SK-N-SH (cell line): ENCODE measurements at places on chromosomes 2 and 18.

- DNase-seq: no peak
These were observed 24.3 kb upstream of the COL6A3 start for GRCh38 chr2:237438080-237438940.

- DNase-seq: peak; percentile 76
These were observed 373 bp downstream of the EIPR1 start for GRCh38 chr2:3377279-3377611.

GRCh38 chr2:7400628-7401027 lies 483.4 kb downstream of the RNF144A start:
- DNase-seq: no peak

GRCh38 chr2:222609381-222609780 lies 46.5 kb downstream of the FARSB start:
- no peak for DNase-seq

- peak; percentile 96 for DNase-seq
These were observed at the start of gene IMPACT for GRCh38 chr18:24426398-24427294. Gene IMPACT (plus strand): TSS chr18:24426670. CDS start chr18:24426757, 87 bp downstream.

GRCh38 chr18:21714474-21714873 lies 9.9 kb upstream of the ABHD3 start:
- DNase-seq: no peak

- DNase-seq: no peak
These were observed 124.1 kb upstream of the CDH19 start for GRCh38 chr18:66727991-66728390.

- no peak for DNase-seq
These were observed 155.3 kb downstream of the TPGS2 start for GRCh38 chr18:36673452-36673851.

DNA sequence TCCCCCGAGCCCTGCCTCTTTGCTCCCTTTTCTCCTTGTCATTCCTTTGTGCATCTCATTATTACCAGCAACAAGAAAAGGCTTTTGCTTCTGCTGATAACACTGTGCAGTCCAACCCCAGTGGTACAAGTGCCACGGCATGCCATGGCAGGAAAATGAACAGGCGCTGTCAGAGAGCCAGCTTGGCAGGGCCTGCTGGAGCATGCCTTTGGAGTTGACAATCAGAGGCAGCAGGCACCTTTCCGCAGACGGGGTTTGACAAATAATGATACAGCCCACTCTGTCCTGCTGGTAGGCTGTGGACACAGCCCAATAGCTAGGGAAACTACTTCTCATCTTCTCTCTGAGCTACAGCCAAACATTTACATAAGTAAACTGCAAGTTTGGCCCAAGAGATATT lies 243.9 kb upstream of the LRRTM1 start:
- DNase-seq: no peak

DNA sequence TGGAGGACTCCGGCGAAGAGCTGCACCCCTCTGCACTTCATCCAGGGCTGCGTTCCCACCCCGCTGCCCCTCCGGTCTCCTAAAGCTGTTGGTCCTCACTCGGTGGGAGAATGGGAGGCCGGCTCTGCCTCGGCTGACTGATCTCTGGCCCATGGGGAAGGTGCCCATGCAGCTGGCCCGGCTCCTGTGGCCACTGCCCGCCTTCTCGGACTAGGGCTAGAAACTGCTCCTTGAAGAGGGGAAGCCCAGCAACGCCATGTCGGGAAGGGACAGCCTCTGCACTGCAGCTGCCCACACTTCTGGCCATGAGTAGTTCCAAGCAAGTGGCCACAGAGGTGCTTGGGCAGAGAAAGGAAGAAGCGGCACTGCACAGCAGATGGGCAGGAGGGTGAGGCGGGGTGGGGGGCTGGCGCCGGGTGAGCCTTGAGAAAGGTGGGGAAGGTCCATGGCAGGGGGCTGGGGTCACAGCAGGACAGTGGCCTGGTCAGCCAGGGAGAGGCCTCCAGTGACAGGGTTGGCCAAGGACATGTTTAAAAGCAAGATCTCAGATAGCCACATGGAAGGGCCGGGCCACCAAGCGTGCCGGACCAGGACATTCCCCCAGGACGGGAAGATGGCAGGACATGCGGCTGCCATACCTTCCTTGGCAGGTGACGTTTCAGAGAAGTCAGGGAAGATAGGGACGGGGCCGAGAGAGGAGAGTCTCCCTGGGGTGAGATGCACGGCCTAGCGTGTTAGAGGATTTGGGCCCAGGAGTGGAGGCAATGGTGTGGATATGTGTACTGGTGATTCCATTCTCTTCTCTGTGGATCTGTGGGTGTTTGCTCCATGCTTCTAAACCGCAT lies 158.8 kb upstream of the HDAC4 start:
- DNase-seq: no peak

DNA sequence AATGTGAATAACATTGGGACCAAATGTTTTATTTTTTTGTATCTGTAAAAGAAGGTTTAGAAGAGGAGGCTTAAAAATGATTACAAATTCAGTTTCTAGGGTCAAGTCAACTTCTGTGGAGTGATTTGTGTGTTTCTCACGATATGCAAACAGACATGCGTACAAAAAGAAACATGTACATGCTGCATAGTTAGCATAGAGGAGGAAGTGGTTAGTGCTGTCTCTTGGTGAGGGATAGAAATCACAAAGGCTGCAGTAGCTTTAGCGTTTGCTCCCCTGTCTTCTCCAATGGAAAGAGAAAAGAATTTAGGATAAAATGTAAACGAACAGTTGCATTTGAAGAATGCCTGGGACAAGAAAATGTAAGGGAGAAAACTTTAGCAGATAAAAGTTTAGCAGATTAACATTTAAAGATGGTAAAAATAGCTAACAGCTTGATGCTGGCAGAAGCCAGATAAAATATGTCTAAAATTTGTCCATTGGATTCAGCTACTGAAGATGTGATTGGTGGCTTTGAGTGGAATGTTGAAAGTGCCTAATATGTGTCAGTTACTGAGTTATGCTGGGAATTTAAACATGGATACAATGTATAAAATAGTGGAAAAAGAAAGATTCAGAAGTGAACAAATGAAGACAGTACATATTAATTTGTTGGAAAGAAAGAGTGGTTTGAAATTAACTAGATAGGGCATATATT lies 44.9 kb downstream of the MALT1 start:
- DNase-seq: no peak

DNA sequence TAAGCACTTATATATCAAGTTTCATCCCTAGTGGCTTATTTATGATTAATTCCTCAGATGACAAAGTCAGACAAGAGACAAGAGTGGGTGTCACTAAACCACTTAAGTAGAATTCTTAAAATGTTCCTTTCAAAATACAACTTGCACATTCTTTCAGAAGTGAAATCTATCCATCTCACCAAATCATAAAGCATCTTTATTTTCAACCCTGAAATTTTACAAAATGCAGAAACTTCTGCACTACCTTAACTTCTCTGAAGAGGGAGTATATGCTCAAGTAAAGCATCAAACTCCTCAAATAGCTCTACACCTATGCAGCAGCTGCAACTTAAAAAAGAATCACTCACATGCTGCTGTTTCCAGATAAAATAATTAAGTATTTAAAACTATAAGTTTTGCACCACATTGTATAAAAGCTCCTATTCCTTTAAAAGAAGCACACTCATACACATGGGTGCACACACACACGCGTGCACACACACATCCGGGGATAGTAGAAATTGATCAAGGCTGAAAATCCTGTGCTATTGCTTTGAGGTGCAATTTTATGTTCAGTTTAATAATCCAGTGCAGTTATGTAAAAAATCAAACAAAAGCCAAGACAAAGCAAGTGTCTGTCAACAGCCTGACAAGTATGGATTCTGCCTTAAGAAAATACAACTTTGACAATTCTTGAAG lies 244.5 kb downstream of the TCF4 start:
- DNase-seq: no peak

DNA sequence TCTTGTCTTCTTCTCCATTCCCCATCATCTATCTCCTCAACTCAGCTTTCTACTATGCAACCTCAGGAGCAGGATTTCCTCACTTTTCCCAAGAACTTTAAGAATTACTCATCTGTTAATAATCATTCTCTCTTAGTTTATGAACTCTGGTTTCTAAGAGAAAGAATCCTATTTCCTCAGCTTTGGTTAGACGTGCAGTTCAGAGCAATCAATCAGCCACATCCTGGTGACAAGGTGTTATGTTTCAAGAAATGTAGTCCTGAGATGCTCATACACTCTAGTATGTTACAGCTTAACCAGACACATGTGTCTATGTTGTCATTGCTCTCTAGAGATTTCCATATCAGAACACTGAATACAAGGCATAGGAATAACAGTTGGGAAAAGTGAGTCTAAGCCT lies 277.9 kb downstream of the MBD2 start:
- DNase-seq: no peak

- no peak for DNase-seq
These were observed 30.5 kb upstream of the SNRNP27 start for GRCh38 chr2:69863298-69863697.

DNA sequence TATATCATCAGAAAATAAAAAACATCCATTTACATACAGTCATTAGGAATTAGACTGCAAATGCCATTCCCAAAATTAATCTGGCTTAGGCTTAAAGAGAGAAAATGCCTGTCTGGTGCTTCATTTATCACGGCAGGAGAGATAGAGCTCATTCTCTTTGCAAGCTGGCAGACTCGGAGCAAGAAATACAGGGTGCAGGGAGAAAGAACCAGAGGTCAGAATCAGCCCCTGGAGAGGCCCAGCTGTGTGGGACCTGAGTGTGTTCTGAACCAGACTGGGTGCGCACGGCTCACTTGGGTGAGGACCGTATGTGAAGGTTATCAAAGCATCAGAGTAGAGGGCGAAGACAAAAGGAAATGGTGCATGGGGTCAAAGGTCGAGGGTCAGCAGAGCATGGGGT lies 227.8 kb downstream of the ACKR3 start:
- DNase-seq: no peak

DNA sequence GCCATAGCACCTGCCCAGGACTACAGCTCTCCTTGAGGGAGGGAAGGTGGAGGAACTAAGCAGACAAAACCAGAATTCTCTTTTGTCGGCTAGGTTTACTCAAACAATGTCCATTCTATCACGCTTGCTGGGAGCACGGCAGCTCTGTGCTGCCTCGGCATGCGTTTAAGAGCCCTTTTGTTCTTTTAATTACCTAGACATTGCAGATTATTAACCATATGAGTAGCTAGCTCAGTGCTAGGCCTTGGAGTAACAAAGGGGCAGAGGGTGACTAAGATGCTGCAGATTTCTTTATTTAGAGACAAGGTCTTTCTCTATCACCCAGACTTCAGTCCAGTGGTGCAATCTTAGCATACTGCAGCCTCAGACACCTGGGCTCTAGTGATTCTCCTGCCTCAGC lies 11.1 kb downstream of the MSGN1 start:
- no peak for DNase-seq

DNA sequence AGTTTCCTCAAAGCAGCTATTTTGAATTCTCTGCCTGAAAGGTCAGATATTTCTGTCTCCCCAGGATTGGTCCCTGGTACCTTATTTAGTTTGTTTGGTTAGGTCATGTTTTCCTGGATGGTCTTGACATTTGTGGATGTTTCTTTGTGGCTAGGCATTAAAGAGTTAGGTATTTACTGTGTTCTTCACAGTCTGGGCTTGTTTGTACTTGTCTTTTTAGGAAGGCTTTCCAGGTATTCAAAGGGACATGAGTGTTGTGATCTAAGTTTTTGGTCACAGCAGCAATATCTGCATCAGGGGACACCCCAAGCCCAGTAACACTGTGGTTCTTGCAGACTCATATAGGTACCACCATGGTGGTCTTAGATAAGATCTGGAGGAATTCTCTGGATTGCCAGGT lies 11.8 kb downstream of the MYO3B start:
- no peak for DNase-seq

DNA sequence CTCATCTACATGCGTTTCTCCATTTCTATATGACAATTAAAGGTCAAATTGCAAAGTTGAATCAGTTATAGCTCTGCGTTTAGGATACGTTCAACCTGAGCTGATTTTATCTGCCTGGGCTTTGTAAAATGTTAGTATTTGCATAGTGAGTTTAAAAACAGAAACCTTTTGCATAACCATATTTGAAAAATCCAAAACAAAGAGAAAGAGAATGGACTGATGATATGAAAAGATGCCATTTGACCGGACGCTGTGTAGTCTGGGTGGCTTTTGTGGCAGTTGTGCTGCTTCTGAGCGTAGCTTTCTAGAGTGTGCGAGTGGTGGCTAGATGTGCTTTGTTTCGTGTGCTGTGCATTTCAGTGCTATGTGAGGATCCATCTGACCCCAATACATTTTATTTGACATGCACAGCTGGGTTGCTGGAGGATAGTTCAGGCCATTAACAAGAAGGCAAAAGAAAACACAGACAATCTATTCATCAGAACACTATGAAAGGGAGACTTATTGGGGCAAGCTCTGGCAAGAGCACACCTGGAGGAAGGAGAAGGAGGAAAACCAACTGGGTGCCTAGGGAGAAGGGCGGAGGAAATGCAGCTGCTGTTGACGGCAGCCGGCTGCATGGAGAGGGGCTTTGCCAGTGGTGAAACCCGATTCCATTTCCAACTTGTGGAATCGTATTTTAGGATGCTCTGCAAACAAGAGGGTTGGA lies 126.8 kb downstream of the ACOXL start:
- DNase-seq: no peak

- DNase-seq: no peak
These were observed 299.7 kb downstream of the TNS1 start for GRCh38 chr2:217703102-217703501.

GRCh38 chr2:202049840-202050239 lies 16.2 kb downstream of the FZD7 start:
- DNase-seq: no peak
